Foreskin melanocyte (primary cell): ENCODE measurements at places on chromosomes 1 and 21.

GRCh38 chr1:150151291-150152181 lies 1.8 kb downstream of the PLEKHO1 start:
- no peak for DNase-seq

- no peak for DNase-seq
Measured at GRCh38 chr1:190452272-190452848, 25.3 kb downstream of the BRINP3 start.

DNA sequence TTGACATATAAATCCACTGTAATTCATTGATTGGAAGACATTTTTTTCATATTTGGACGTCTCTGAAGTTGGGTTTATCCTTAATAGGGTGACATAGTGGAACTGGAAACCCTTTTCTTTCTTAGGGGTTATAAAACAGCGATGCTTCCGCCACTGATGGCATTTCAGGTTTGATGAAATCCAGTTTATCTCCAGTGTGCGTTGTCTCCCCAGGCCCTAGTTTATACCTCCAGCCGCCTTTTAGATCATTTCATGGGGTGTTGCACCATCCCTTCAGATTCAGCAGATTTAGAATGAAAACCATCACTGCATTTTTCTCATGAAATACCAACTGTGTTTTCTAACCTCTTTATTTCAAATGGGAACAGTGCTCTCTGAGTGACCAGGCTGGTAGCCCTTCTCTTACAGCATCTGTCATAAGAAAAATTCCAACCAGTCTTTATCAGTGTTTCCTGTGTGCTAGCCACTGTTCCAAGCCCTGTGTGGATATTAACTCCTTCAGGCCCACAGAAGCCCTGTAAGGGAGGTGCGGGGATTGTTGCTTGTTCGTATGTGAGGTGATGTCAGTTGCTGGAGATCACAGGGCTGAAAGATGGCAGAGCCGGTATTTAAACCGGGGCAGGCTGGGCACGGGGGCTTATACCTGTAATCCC lies 19.0 kb downstream of the H6PD start:
- DNase-seq, result no peak

DNA sequence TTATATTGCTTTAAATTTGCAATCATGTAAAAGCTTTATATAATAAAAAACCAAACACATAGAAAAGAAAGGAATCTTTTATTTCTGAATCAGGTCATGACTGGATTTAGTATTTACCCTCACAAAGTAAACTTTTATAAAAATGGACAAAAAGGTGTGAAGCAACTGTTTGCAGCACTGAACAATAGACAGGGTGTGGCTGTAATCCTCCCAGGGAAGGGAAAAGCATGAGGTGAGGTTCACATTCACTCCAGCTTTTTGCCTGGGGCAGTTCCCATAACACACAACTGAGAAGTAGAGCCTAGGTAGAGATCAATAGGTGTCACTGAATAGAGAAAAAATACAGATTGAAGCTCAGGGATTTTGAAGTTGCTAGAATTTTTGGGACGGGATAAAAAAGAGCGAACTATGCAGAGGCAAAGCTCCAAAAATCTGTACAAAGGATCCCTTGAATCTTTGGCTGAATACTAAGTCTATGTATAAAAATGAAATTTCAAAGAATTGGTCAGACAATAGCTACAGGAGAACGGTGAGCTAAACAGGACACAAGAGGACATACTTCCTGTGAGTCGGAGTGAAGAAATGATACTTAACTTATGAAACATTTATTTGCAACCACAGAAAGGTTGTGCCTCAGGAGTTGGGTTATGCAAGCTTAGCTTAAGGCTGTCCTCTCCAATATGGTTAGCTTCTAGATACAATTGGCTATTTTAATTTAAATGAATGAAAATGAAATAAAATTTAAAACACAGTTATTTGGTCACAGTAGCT lies 162.0 kb upstream of the ZP4 start:
- no peak for DNase-seq

DNA sequence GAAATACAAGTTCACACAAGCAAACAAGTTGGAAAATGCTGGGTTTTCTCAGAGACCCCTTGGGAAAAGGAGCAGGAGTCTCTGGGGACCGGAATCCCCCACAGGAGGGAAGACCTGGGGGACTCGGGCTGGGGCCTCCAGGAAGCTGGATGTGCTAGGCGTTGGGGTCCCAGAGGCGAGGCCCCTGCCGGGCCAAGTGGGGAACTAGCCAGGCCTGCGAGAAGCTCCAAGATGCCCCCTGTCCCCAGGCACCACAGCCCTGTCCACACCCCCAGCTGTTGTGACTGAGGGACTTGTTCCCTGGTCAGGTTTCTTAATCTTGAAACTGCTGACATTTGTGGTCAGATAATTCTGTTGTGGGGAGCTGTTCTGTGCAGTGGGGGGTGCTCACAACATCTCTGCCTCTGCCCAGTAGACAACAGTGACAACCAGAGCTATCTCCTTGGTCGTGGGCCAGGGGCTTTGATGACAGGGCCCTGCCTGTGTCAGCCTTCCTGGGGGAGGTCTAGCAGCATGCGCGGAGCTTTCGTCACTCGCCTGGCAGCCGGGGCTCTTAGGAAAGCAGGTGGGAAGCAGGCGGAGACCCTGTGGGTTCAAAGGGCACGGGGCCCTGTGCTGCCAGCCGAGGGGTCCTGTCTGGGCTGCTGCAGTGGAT lies 126.4 kb upstream of the ARHGEF16 start:
- DNase-seq, result no peak

GRCh38 chr1:103509250-103509649 lies 16.2 kb upstream of the RNPC3 start:
- no peak for DNase-seq

DNA sequence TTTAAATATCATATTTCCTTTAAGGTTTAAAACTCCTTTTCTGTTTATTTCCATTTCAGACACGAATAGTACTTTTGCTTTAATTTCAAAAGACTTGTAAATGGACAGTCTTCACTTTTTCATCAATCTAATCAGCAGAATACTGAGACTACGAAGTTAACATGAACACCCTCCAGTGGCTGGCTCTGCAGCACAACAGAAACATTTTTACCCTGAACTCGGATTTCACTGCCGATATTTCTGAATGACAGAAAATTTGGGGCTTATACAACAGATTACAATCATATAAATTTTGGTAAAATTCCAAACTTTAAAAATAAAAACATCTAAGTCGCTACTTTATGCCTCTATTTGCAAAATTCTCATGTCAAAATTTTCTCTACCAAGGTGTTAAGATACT lies 86.2 kb downstream of the AKT3 start:
- no peak for DNase-seq

- no peak for DNase-seq
Measured at GRCh38 chr1:166190400-166190799, 23.6 kb upstream of the FAM78B start.

DNA sequence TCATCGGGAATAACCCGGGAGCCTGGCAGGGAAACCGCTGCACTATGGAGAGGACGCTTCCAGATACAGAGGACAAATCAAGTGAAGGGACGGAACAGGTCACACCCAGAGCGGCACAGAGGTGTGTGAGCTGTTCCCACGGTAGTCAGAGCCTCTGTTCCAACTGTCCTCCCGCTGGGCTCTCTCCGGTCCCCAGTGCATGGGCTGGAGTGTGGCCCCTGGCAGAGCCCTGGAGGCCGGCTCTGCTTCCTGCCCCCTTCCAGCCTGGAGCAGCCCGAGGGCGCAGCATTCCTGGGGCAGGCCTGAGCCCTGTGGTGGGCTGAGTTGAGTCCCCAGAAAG lies 11.9 kb upstream of the ZBTB21 start:
- DNase-seq, result no peak

- no peak for DNase-seq
Measured at GRCh38 chr21:26225046-26225445, 54.5 kb upstream of the APP start.

DNA sequence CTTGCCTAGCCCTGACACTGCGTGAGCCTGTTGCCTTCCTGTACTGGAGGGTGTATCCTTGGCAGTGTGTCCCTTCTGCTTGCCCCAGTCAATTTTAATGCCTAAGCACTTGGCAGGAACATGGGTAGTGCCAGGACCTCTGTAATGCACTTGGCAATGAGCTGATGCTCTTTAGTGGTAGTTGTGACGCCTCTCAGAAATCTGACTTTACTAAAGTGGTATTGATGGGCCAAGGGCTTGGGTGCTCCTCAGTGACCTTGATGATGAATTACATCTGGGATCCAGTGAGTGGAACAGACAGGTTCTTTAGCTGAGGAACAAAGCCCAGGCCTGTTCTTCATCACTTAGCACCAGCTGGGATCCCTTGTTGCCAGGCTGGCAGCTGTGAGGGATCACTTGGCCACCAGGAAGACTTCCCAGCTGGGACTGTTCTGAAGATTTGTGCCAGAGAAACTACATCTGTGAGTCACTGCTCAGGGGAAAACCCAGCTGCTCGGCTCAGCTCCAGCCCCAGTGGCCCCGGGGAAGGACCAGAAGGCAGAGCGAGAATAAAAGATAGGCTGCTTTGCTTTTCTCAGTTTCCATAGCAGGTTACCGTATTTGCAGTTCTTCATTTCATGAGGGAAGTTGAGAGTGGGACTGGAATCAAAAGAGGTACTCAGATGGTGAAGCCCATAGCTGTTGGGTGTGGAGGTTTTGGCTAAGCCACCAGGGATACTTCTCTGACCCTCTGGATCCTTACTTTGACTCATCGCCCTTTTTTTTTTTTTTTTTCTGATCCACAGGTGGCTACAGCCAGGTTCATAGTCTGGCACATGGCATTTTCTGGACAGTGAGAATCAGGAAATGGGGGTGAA lies 28.5 kb upstream of the KCNA2 start:
- no peak for DNase-seq

DNA sequence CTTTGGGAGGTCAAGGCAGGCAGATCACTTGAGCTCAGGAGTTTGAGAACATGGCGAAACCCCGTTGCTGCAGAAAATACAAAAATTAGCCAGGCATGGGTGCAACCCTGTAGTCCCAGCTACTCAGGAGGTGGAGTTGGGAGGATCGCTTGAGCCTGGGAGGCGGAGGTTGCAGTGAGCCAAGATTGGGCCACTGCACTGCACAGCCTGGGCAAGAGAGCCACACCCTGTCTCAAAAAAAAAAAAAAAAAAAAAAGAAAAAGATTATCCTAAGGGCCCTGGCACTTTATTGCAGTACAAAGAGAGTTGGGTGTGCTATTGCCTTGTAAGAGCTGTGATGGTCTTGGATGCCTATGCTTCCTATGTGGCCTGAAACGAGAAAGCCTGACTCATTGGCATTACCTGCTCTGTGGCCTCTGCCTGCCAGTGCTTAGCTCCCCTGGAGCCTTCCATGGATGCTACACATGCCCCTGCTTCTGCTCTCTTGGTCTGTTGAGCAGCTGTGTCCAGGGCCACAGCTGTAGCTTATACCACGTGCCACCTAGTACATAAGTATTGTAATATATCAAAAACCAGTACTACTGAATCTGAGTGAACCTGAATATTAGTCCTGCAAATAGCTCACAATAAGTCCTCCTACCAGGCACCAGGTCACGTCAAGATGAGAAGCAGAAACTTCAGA lies 45.8 kb downstream of the DNAJC6 start:
- no peak for DNase-seq

GRCh38 chr1:230868736-230869385 lies 540 bp upstream of the C1orf198 start:
- no peak for DNase-seq

GRCh38 chr1:172390683-172391551 lies 29.6 kb upstream of the C1orf105 start:
- no peak for DNase-seq

GRCh38 chr1:27536767-27537166 lies 46.8 kb upstream of the WASF2 start:
- DNase-seq, result no peak

DNA sequence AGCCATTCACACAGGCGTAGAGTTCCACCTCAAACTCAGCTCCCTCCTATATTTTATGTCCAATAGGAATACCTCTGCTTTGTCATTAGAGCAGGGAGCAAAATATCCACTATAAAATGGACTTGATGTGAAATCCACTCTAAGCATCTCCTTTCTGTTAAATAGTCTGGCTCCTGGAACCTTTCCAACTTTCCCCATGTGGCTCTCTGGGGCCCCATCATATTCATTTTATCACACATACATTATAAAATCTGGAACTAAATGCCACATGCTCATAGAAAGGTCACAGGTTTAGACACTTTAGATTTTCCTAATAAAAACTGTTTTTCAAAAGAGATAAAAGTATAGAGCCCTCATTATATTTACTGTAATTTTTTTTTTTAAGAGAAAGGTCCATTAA lies 82.1 kb downstream of the PTPN14 start:
- DNase-seq, result no peak

GRCh38 chr21:45334591-45335081 lies 46.9 kb upstream of the POFUT2 start:
- DNase-seq, result no peak

DNA sequence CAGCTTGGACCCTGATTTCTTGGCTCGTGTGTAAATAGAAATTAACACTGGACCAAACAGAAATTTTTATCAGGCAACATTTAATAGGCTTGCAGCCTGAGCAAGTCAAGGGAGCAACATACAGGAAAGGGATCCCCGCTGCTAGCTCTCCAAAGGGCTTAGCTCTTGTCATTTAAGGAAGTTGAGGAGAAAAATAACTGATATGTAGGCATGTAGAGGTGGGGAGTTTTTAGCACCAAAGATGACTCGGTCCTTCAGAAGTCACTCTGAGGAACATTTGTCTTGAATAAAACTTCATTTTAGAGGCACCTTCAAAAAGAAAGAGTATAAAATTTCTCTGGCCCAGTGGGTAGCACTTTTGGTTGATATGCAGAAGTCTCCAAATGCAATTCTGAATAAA lies 27.1 kb downstream of the GBP2 start:
- no peak for DNase-seq

GRCh38 chr1:183840140-183840539 lies 35.2 kb downstream of the RGL1 start:
- DNase-seq, result no peak

DNA sequence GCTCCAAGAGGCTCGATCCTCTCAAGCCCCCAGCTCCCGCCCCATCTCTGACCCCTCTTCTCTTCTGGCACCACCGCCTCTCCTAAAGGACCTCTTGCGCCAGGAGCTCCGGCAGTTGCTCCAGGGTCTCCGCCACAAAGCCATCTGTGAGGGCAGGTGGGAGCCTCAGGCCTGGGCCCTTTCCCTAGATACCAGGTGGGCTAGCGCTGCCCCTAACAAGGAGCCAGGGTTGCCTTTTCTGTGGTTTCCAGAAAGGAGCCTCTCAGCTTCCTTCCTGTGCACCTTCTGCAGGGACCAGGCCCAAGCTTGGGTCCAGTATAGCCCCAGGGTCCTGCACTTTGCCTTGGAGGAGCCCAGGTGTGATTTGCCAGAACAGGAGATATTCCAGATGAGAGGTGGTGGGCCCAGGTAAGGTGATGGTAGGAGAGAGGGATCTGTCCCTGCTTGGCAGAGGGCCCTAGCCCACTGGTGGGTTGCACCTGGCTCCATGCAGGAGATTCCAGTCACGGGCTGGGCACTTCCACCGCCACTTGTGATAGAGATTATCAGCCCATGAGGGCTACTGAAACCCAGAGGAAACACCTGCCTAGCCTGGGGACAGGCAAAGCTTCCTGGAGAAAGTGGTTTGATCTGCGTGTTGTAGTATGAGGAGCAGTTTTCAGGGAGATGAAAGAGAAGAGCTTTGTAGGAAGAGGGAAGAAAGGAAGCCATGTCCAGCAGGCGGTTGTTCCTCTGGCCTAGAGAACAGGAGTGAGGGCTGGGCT lies 1.0 kb downstream of the CCDC24 start:
- DNase-seq, result no peak
